IMR-90 (cell line): ENCODE measurements at places on chromosomes 7 and 10. TPM values are rescaled to one million over a fixed set of nuclear protein-coding genes. Genes with fewer than 3 reads are reported as not detected.

BTBD16 gene
- total RNA-seq: not detected in 2 replicates

- H3K27ac ChIP-seq: no peak overlapping the region
- no peak for DNase-seq
- H3K4me3 ChIP-seq: no peak overlapping the region
These were observed 16.3 kb upstream of the DNAAF5 start for GRCh38 chr7:710161-710560.

- H3K27ac ChIP-seq: no peak overlapping the region
- H3K4me3 ChIP-seq: no peak overlapping the region
- peaks cover 29% of the 10 kb centered on the region for H3K27me3 ChIP-seq
- H3K36me3 ChIP-seq: no peaks in the 10 kb centered on the region
These were observed 122.1 kb upstream of the KMT2E start for GRCh38 chr7:104891949-104892348.

DNA sequence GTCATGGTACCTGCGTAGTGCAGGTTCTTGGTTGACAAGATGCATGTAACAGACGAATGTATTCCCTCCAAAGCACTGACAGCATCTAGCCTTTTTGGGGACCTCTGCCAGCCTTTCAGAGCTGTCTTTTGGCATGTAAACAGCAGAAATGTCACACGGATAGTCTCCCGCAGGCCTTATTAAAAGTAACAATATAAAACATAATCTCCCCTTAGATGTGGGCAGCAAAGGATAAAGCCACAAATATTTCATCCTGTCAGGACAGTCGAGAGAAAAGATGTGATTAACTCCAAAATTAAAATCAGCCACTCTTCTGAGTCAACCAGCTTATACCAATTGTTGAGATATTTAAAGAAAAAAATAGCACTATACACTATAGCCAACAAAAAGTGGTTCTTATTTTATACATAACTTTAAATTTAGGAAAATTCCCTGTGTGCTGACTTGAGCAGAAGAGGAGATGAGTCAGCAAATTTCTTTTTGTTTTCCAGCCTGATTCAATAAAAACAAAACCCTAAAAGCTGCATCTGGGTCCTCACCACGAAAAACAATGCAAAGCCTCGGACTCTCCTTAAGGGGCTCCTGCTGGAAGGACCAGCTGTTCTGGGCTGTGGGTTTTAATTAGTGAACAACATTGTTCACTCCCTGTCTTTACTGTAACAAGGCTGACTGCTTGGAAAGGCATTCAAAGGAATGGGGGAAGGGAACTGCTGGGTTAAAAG, 240.2 kb downstream of the ADAM12 start:
- H3K4me3 ChIP-seq: no peak overlapping the region
- peaks cover 11% of the 10 kb centered on the region for H3K4me1 ChIP-seq
- no peaks in the 10 kb centered on the region; the same call in 1 of the 2 replicates for H3K27me3 ChIP-seq
- DNase-seq: peak; percentile 51
- no peaks in the 10 kb centered on the region for H3K36me3 ChIP-seq

DNA sequence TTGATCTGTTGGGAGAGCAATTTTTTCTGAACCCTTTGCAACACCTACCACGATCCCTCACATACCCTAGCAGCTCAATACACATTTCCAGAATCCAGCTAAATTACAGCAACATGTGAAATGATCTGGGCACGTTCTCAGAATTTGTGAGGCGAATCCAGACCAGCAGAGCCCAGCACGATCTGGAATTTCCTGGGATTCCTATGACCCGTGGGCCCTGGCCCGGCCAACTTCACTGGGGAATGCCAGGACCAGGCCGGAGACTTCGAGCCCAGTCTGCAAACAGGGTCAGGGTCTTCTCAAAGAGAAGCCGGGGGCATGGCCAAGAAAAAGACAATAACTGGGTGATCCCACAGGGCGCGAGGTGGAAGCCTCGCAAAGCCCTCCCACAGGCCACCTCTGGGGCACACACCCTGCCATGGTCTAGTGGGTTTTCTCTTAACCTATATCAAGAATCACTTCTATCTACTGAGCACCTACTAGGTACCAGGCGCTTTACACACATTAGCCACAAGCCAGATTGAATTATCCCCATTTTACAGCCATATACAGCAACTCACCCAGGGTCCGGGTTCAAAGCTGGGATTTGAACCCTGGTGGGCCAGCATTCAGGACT, 33.8 kb downstream of the FAM53B start:
- no peak overlapping the region for H3K27ac ChIP-seq
- H3K4me1 ChIP-seq: peaks cover 14% of the 10 kb centered on the region; the same call in 1 of the 2 replicates
- H3K36me3 ChIP-seq: peaks cover 6% of the 10 kb centered on the region; the same call in 1 of the 2 replicates
- no peaks in the 10 kb centered on the region for H3K27me3 ChIP-seq
- no peak overlapping the region for H3K4me3 ChIP-seq
- no peak for DNase-seq
